IMR-90 (cell line): ENCODE measurements at places on chromosomes 2 and 18.
A peak's percentile ranks its signal among the peaks of the same experiment; 100 is the strongest.

- DNase-seq = peak; percentile 98
Measured at GRCh38 chr2:39494784-39495251, 57.7 kb upstream of the MAP4K3 start.

DNA sequence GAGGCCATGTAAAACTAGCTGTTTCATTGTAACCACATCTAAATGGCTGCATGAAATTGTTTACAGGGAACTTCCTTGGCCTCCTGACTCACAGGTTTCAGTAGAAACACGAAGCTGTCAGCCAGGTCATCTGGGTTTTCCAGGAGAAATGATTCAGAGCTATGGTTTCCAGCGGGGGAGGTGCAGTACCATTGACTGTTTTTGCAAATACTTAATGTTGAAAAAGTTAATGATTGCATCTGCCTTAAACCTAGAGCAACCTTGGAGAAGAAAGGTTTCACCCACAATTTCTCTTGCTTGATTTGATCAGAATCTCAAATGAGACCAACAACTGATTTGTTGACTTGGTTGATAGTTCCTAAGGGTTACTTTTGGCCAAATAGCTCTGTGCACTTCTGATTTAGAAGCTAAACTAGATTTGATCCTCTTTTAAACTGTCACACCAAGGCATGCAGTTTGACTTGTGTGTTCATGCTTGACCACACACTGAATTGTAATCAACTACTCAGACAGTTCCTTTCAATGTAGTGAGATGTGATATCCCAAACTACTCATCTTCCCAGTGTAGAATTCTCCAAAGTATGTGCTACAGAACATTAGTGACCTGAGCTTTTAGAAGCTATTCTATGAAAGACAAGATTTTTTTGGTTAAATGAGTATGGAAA, 193.5 kb upstream of the CHST9 start:
- no peak for DNase-seq

DNA sequence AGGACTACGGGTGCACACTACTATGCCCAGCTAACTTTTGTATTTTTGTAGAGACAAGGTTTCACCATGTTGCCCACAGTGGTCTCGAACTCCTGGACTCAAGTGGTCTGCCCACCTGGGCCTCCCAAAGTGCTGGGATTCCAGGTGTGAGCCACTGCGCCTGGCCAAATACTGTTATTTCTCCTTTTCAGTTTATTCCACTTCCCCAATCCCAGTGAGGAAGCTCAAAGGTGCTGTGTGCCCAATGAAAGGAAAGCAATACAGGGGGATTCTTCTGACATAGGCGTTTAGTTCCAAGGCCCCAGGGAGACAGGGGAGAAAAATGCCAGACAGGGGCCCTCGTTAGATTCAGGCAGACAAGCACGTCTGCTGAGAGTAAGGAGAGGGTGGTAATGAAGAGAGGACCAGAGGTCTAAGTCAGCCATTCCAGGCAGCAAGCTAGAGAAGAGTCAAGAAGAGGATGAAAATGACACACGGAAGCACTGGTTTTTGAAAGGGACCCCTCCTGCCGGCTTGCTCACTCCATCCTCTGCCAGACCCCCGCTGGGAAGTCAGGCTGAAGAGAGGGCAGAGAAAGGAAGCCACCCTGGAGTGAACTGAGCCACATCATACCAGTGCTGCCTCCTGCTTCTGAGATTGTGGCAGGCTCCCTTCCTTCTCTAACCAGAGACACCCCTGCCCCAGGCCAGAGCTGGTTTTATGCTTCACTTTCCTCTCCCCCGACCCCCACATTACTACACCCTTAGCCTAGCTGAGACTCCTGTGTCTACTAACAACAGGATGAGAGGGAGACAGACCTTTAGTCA, 6.7 kb downstream of the INO80C start:
- no peak for DNase-seq

DNA sequence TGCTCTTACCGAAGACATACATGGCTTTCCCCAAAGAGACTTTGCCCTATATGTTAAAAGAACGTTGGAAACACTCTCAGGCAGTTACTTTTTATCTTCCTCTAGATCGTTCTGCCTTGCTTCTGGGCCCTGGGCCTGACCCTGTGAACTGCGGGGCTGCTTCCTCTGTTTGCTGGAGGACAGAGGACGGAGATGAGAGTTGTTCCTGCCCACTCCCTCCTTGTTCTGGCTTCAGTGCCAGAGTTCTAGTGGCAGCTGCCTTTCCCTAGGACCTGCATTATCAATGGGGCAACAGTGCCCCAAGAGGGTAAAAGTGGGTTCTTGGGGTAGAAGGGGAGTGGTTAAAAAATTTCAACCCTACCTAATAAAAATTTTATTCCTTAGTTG, 6.5 kb upstream of the FN1 start:
- DNase-seq = no peak

- no peak for DNase-seq
Measured at GRCh38 chr2:126536605-126537200, 119.3 kb upstream of the GYPC start.

DNA sequence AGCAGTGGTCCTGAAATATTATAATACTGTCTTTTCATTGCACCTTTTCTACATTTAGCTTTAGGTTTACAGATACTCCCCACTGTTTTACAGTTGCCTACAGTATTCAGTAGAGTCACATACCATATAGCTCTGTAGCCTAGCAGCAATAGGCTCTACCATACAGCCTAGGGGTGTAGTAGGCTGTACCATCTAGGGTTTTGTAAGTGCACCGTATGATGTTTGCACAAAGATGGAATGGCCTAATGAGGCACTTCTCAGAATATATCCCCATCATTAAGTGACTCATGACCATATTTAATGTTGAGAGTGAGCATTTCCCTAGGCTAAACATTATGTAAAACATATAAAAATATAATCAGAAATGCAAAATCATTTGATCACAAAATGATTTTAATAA, 511.3 kb upstream of the RAB12 start:
- no peak for DNase-seq

DNA sequence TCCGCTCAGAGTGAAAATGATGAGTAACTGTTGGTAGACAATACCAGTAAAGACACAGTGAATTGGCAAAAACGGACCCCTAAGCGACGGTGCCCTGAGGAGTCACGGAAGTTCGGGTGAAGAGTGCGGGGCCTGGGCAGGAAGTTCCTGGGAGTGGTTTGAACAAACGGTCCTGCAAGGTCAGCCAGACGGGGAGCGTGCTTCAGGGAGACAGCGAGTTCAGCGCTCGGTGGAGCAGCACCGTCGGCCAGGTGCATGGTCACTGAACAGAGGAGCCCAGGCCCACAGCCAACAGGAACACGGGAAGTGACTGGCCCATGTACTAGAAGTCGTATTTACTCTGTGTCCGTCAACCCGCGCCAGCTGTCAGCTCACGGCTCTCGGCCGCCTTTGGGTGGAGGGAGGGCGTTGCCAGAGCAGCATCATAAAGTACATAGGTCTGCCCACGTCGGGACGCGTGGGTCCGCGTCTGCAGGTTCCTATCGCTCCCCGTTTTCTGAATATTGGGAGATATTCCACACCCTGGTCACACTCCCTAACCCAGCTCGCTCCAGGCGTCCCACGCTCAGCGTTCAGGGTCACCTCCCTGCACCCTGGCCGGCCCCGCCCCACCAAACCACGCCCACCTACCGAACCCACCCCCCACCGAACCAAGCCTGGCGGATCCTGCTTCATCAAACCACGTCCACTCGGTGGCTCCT, 75.6 kb upstream of the UXS1 start:
- DNase-seq = no peak

DNA sequence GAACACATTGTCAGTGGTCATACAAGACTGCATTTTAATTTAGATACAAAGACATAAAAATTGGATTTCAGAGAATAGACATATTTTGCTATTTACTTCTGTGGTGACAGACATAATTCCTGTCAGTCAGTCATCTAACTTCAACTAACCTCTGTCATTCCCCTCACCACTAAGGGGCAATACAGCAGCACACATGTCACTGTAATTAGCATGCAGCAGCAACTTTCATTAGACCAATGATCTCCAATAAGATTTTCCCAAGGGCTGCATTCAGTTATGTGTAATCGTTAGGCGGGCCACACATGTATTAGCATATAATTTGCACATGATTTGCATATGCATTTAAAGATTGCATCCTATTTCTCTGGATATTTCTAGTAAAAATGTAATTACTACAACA, 624.5 kb downstream of the NR4A2 start:
- DNase-seq = no peak

GRCh38 chr2:229925201-229925600, 2.9 kb downstream of the FBXO36 start:
- no peak for DNase-seq

DNA sequence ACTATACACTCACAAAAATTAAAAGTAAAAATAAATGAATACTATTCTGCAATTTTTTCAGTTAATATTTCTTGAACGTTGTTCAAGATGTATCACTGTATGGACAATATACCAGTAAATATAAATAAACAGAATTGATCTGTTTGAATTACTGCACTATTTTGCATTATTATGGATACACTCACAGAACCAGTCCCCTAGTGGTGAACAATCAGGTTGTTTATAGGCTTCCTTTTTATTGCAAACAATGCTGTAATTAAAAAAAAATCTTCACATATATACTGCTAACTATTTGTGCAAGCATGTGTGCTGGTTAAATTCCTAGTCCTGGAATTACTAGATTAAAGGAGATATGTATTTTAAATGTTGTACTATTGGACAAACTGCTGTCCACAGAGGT, 306.0 kb downstream of the FBXO15 start:
- no peak for DNase-seq

GRCh38 chr2:151258121-151258520, 3.5 kb downstream of the RBM43 start:
- peak; percentile 91 for DNase-seq

DNA sequence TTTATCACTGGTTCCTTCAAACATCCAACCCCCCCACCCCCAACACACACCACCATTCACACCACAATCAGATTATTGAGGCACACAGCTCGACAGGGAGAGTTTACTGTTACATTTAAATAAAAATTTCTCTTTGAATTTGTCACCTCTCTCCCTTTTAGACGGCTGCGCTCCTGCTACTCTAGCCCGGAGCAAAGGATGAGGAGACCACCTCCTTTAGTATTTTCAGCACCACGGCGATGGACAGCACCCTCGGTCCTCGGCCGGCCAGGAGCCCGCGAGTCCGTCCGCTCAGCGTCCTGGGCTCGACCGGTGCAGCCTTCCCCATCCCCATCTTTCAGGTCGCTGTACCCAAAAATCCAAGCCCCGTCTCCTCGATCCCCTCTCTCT, 892 bp downstream of the CELF4 start:
- DNase-seq = peak; percentile 21

DNA sequence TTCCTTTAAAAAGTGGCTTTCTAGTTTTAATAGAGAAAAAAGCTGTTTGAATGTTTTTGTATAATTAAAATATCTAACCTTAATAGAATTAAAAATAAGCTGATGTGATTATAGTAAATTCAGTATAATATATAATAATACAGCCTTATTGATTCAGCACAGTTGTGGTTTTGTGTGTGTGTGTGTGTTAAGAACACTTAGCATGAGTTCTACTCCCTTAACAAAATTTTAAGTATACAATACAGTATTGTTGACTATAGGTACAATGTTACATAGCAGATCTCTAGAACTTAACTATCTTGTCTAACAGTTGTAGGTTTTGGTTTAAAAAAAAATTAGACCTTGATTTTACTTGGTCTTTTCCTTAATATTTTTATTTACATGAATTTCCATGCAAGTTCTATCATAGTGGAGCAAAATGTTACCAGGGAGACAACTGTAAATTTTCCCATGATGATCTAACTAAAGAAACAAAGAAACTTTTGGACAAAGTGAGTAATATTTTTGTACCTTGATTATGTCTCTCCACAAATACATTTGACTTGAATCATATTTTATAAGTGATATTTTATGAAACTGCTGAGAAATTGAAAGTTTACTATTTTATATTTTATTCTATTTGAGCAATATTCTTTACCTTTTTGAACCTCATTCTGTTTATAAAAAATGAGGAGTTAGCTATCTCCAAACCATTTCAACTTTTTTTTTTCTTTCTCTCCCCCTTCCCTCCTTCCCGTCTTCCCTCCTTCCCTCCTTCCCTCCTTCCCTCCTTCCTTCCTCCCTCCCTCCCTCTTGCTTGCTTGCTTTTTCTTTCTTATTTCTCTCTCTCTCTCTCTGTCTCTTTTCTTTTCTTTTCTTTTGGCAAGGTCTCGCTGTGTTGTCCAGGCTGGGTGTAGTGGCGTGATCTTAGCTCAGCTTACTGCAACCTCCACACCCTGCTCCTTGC, 46.3 kb downstream of the ZC3H6 start:
- DNase-seq = peak; percentile 54

GRCh38 chr2:163558251-163559021, 177.4 kb downstream of the FIGN start:
- DNase-seq = no peak

- peak; percentile 13 for DNase-seq
Measured at GRCh38 chr2:14712111-14712510, 79.6 kb downstream of the LRATD1 start.

GRCh38 chr18:49094979-49095632, 144.3 kb upstream of the SMAD7 start:
- peak; percentile 92 for DNase-seq

DNA sequence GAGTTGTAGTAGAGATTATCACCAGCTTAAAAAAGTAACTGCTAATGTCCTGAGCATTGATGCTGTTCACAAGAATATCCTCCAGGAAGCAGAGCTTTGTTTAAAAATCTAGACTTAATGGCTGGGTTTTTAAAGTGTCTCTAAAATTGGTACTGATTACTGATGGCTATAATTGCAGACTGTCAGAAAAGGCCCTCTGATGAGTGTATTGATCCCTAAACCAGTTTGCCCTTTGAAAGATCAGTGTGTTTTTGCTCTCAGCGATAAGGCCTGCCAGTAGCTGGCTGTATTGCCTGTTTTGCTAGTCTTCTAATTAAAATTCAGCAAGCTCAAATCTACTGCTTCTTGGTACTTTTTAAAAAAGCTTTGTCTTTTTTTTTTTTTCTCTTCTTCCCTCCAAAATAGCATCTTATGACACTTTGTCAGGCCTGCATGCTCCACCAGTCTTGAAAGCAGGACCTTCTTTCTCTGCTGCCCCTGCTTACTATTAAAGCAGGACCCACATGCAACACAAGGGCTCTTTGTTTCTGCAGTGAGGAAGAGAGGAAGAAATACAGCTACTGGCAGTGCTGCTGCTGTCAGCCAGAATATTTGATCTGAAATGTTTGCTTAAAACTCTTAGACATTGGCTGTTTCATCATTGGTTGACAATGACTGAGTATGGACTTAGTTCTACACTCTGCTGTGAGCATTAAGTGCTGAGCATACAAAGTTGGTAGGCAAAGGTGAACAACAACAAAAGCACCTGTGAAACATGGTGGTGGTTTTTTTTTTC, 1.8 kb downstream of the SEC11C start:
- DNase-seq = no peak
